ENCODE measurements at places on chromosomes 13 and 19.
A peak's percentile ranks its signal among the peaks of the same experiment; 100 is the strongest.

DNA sequence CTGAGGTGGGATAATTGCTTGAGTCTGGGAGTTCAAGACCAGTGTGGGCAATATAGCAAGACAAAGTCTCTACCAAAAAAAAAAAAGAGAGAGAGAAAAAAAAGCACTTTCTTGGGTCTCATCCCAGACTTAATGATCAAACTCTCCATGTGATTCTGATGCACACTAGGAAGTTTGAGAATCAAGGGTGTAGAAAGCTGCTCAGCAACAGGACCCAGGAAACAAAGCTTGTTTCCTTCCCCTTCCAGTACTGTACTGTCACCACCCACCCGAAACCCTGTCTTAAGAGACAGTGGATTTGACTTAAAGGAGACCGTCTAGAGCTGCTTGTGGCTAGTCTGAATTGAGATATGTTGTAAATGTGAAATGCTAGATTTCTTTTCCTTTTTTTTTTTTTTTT is 5.8 kb downstream of the MISP3 start:
- no peak for DNase-seq

DNA sequence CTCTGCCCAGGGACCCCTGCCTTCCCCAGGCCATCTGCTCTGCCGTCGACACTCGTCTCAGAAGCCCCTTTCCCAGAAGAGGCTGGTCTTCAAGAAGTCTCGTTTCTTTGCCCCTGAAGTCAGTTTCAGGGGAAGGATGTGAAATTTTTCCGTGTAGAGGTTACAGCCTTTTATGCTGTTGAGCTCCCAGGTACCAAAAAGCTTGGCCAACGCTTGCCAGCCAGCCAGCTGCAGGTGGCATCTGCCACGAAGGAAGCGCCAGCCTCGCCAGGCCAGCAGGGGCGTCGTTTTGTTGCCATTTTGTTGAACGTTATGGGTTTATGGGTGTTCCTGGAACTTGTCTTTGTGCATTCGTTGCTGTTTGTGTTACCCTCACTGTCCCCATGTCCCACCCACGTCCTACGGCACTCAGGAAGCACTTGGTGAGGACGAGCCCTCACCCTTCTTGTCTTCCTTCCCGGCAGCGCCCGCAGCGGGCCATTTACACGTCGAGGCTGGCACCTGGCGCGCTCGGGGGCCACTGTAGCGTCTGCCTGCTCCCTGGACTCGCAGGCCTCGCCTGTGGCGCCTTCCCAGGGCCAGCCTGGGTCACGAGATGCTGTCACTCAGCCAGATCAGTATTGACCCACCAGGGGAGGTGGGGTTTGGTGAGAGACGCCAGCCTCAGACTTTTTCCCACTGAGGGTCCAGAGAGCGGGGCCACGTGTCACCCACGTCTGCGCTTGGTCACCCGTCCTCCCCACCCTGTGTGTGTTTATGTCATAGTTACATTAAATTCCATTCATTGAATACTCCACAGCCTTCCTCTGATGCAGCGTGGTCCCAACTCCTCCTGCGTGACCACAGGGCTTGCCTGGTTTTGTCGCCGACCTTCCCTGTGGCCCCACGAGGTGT is 37.1 kb downstream of the AP1M1 start:
- no peak for DNase-seq

DNA sequence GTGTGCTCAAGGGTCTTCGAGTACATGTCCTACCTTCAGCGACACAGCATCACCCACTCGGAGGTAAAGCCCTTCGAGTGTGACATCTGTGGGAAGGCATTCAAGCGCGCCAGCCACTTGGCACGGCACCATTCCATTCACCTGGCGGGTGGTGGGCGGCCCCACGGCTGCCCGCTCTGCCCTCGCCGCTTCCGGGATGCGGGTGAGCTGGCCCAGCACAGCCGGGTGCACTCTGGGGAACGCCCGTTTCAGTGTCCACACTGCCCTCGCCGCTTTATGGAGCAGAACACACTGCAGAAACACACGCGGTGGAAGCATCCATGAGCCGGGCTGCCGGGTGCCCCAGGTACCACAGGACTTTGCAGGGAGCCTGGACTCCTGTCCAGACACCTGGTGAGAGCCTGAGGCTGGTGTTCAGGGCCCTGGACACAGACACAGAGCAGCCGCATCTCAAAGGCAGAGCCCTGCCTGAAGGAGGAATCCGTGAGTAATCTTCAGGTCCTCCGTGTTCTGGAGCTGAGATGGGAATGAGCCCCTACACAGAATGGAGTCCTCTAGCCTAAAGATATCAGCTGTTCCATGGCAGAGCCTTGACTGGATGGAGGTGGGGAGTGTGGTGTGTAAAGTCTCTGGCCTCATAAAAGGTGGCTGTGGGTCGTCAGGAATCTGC is 1.5 kb downstream of the ZNF581 start:
- no peak for DNase-seq

GRCh38 chr13:36131222-36131930 is at the start of gene DCLK1:
TSS of gene DCLK1 (minus strand) at chr13:36131382.
- peak; percentile 90 for DNase-seq

- no peak for DNase-seq
These were observed 21.2 kb downstream of the INSR start for GRCh38 chr19:7272856-7273578.

DNA sequence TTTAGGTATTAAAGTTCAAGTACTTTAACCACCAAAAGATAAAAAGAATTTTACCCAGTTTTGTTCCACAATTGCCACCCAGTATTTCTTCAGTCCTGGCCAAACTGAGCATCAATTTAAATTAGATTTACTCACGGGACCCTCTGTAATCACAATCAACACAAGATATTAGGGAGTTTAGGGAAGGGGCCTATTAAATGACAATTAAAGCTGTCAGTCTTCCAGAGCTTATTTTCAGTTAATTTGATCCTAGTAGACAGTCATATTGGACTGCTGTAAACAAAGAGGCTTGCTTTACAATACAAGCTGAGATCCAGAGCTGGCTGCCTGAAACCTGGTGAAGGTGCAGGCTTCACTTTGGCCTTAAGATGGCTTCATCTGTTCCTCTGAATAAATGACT is 321.2 kb upstream of the NBEA start:
- DNase-seq, result no peak

DNA sequence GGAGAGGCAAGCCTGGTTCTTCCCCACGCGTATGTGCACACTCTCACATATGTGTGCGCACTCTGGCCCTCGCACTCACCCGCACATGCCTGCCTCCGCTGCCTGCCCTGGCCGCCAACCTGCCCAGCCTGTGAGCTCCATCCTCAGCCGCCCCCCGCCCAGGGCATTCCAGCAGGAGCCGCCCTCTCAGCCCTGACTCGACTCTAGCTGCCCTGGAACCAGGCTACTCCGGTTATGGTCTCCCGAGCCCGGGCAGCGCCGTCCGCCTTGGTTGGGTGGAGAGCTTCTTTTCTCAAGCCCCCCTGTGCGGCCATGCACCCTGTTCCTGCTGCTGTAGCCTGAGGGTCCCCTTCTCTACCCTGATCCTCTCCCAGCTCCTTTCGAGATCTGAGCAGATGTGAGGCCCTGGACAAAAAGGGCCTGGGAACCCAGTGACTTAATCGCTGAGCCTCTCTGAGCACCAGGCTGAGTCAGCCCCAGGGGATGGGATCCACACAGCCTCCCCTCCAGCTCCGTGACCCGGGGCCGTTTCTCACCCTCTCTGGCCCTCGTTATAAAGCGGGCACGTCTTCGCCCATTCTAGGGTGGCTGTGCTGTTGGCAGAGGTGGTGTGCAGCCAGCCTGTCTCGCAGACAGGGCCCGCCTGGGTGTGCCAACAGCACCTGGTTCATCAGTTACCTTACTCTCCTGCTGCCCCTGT is 191.5 kb downstream of the TEX29 start:
- DNase-seq, result no peak

DNA sequence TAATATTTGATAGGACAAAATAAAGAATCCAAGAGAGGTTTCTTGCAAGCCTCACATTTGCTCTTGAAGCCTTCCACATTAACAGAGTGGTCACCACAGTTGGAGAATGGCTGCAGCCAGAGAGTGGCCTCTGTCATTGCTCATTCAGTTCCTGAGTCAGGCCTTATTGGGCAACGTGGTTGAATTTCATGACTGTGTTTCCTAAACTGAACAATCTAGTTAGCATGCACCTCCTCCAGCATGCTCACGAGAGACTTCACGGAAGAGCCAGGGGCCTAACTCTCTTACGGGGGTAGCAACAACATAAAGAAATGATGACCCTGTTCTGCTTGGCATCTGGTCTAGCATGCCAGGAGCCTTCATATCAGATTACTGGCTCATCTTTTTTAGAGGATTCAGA is 9.6 kb upstream of the UBL3 start:
- peak; percentile 23 for DNase-seq

DNA sequence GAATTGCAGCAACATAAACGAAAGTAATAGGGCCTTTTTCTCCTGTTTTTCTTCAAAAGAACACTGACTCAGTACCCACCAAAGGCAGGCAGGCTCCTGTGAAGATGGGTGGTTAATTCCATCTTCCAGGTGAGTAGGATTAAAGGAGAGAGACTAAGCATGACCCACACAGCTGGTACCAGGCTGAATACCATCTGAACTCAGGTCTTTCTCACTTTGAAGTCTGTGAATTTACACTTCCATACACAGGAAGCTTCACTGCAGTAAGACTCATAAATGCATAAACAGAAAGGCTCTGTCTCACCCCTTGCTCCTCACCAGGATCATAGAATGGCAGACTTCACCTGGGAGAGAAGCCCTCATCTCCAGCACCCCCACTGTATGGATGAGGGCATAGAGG is 194.6 kb downstream of the KLF12 start:
- no peak for DNase-seq

- no peak for DNase-seq
These were observed 61.7 kb upstream of the F7 start for GRCh38 chr13:113043931-113044330.

GRCh38 chr13:71417205-71417604 is 449.8 kb downstream of the DACH1 start:
- DNase-seq, result peak; percentile 37

DNA sequence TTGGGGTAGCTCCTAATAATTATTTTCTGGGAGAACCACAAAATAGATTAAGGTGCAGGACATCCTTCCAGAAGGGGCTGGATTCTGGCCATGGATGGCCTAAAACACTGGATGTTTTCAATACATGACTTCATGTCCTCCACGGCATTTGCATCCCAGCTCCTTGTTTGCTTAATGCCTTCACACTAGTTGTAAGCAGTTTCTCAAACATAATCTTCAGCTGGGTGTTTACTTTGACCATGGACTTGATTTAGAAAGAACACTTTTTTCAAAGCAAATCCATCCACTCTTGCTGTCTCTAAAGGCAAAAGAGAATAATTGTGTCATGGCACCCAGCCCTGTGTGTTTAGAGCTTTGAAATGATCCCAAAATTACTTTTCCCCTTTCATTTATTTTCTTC is 82.5 kb upstream of the GSX1 start:
- DNase-seq, result no peak

DNA sequence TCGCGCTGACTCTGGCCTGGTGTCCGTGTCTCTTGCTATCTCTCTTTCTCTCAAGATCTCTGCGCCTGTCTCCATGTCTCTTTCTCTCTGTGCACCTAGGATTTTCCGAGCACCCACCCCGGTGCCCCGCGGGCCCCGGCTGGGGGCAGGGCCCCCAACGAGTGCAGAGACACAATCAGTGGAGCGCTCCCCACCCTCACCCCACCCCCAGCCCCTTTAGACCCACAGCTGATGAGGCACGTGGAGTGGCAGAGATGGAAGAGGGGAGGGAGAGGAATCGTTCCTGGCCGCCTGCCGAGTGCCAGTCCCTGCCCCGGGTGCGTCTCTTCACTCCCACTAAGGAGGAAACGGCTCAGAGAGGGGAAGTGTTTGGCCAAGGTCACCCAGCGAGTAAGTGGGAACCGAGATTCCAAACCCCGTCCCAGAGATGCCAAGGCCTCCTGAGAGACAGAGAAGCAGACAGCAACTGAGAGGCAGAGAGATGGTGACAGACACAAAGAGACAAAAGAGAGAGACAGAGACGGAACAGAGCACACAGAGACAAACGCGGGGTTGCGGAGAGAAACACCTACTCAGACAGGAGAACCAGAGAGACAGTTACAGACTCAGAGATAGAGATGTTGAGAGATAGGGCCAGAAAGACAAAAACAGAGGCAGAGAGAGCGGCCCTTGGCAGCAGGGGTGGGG is 626 bp upstream of the BCL3 start:
- peak; percentile 79 for DNase-seq

- DNase-seq, result no peak
These were observed 1424.1 kb downstream of the SLITRK1 start for GRCh38 chr13:82458169-82458568.

DNA sequence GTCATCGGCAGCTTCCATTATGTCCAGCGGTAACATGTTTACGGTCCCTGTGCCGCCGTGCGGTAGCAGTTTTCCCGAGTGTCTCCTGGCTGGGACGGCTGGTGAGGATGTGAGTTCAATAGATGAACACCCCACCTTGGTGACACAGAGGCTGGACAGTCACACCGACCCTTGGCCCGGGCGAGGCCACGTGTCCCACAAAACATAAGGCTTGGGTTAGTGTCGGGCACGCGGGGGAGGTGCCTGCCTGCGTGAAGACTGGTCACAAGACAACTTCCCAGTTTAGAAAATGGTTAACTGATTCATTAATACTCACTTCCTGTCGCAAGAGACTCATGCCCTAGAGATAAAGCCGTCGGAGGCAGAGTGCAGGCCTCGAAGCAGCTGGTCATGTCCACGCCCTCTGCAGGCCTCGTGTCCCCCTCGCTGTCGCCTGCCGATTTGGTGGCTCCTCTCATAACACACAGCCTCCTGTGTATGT is 17.2 kb downstream of the RASA3 start:
- no peak for DNase-seq

DNA sequence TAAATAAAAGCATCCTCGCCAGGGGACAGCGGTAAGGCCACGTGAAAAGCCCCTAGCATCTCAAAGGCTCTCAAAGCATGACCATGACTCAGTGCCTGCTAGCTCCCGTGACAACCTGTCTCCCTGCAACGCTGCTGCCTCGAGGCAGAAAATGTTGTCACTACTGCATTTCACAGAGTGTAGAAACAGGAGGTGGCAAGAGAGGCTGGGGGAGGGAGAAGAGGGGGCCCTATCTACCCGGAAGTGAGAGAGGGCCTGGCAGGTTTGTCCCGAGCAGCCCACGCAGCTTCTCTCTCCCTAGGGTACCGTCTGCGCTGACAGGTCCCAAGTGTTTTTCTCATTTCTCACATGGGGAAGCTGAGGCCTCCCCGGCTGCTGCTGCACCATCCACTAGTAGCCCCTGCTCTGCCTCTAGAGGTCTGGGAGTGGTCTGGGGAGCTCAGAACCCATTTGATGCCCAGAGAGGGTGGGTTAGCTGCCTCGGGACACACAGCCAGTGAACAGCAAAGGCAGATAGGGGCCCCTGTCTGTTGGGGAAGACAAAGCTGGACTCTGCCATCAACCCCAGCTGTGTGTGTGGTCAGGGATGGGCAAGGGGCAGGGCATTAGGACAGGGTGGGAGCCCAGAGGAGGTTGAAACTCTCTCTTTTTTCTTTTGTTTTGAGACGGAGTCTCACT is 3.7 kb downstream of the TINCR start:
- peak; percentile 42 for DNase-seq

DNA sequence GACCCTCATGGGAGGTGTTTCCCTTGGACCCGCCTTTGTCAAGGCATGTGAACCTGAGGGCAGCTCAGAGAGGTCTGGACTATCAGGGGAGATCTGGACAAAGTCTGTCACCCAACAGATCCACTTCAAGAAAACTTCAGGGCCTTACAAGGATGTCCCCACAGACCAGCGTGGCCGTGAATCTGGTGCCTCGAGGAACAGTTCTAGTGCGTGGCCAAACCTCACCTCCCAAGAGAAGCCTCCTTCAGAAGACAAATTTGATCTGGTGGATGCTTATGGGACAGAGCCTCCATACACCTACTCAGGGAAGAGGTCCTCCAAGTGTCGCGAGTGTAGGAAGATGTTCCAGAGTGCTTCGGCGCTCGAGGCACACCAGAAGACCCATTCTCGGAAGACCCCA is 11.5 kb downstream of the ZSCAN22 start:
- no peak for DNase-seq
